ENCODE measurements at places on chromosomes 6 and 20.

DNA sequence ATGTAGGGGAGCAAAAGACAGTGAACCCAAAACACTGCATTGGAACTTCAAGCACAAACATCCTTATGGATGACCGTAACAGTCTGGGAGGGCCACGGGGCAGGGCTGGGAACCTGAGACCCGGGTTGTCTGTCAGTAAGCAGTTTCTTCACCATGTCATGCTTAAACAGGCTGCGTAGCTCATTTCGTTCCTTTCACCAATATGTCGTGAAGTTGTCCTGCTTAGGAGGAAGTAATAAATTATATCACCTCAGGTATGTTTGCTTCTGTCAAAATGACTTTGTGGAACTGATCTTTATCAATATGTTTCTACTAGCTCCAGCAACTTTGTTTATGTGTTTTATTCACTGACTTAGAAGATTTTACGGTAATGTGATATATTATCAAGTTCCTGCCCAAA lies 12.4 kb upstream of the MAK start:
- no peak for DNase-seq

DNA sequence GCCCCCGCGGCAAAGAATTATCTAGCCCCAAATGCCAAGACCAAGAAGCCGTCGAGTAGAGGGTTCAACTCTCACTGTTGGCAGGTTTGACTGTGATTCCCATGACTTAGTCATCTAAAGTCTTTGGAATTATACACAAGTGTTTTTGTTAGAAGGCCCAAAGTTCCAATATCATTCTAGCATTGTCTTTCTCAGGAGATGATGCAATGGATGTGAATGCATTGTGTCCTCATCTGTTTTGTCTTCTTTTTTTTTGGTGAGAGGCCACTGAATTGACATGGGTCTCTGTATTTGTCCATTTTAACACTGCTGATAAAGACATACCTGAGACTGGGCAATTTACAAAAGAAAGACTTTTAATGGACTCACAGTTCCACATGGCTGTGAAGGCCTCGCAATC lies 290.5 kb upstream of the ZFP64 start:
- DNase-seq, result no peak

- DNase-seq, result no peak
Observed at GRCh38 chr6:150134280-150134920, 8.4 kb upstream of the PPP1R14C start.

DNA sequence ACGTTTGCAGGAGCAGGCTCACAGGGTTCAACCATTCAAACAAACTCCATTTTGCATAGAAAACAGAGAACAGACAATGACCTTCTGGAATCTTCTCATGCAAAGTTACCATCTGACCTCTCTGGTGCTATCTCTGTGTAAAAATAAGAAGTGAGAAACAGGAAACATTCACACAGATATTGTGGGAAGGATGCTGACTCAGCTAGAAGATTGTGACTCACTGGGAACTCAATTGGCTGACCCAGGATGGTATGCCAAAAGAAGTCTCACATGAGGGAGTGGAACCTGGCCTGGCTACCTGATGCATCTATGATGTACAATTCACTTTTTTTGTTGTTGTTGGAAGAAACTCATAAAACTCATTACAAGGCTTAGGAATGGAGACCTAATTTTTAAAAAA lies 61.1 kb upstream of the TBX18 start:
- DNase-seq, result no peak

DNA sequence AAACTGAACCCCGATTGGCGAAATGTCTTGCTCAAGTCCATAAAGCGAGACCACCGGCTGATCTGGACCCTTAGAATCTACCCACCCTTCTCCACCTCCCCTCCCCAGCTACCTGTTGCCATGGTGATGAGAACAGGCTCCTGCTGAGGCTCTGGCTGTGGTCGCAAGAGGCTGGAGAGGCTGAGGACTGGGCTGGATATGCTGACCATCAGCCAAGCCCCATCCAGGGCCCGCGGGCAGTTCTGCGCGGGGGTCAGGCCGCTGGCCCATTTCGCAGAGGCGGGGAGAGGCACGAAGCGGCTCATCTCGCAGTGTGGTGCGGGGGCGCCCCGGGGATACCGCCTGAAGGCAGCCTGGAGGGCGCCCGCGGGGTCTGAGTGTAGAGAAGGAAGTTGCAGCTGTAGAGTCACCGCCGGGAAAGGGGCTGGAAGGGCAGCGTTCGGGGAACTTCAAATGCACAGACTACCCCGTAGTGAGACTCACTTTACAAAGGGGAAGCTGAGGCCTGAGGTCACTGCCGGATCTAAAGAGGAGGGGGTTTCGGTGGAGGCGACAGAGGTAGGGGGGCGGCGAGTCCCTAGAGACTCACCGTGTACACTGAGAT lies 671 bp downstream of the TAPBP start:
- DNase-seq, result peak; percentile 45

- DNase-seq, result no peak
Observed at GRCh38 chr6:126530775-126531174, 190.9 kb downstream of the CENPW start.

GRCh38 chr6:156406099-156406498 lies 371.1 kb upstream of the ARID1B start:
- no peak for DNase-seq

GRCh38 chr6:43243664-43244321 lies 512 bp downstream of the TTBK1 start:
- DNase-seq, result no peak

DNA sequence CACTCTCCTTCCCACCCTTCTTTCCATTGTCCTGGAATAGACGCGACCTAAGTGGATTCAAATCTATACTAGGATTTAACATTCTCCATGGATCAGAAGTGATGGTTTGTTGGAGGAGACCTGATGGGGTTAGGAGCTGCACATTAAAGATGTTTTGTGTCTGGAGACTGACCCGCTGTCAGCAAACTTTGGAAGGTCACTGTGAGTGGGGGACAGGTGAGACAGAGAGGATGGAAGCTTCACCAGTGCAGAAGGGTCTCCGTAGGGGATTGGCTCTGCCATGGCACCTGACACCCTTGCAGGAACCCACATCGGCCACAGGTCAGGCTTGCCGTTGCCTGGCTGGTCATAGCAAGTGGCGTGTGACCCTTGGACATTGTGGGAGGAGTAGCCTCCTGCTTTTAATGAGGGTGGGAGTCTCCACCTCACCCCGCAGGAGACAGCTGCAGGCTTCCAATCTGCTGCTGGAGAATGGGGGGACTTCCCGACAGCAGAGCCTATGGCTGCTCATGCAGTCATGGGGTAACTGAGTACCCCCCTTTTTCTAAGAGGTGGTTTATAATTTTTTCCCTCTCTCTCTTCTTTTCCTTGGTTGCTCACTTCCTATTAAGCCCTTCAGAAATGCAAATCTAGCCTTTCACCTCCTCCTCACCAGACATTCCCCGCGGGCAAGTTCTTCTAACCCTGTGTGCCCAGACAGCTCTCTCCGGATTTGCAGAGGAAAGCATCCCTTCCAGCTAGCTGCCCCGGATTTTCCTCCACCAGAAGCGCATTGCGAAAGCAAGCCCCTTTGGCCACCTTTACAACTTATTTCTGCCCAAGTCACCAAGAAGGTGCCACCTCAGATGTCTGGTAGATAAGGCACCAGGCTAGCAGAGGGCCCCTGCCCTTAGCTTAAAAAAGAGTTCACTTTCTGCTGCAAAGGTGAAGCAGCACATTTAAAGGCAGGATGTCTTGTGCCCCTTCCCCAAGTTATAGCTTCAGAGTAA lies 53.5 kb downstream of the DACT2 start:
- DNase-seq, result no peak

GRCh38 chr6:170036916-170037315 lies 254.0 kb downstream of the DLL1 start:
- no peak for DNase-seq

GRCh38 chr6:26426691-26427450 lies 13.4 kb upstream of the BTN3A3 start:
- no peak for DNase-seq

GRCh38 chr20:48066851-48067250 lies 281.6 kb upstream of the SULF2 start:
- no peak for DNase-seq

- DNase-seq, result no peak
Observed at GRCh38 chr6:33878562-33878961, 74.8 kb upstream of the MLN start.

- DNase-seq, result no peak
Observed at GRCh38 chr20:1973601-1974440, 20.0 kb downstream of the PDYN start.

GRCh38 chr6:85425997-85426396 lies 23.9 kb upstream of the NT5E start:
- no peak for DNase-seq

DNA sequence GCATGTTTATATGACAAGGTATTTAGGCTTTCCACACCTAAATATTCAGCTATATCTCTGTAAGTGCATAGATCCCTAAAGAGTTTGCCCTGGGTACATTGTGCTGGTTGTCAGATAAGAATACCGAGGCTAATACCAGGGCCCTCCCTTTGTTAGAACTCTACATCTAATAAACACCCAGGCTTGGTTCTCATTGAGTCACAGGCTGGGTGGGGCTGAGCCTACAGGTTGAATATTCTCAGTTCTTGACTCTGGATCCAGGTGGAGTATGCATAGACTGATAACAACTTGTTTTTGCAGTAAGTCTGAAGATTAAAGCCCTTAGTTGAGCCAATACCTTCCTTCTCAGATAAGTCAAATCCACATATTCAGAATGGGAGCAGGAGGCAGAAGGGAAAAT lies 312.2 kb upstream of the FLRT3 start:
- no peak for DNase-seq

DNA sequence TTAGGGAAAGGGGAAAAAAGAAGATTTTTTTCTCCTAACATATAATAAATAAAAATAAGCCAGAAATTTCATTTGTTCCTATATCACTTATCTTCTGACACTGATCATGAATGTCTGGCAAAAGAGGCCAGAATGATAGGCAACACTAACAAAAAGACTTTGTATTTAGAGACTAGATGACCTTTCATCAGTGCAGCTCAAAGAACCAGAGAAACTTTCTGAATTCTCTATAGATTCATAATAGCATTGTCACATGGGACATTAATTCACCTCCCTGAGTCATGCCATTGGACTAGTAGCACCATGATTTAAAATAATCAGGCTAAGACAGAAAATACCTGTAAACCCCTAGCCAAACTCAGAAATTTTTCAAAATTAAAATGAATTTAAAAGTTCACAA lies 95.4 kb upstream of the CCDC28A start:
- no peak for DNase-seq

DNA sequence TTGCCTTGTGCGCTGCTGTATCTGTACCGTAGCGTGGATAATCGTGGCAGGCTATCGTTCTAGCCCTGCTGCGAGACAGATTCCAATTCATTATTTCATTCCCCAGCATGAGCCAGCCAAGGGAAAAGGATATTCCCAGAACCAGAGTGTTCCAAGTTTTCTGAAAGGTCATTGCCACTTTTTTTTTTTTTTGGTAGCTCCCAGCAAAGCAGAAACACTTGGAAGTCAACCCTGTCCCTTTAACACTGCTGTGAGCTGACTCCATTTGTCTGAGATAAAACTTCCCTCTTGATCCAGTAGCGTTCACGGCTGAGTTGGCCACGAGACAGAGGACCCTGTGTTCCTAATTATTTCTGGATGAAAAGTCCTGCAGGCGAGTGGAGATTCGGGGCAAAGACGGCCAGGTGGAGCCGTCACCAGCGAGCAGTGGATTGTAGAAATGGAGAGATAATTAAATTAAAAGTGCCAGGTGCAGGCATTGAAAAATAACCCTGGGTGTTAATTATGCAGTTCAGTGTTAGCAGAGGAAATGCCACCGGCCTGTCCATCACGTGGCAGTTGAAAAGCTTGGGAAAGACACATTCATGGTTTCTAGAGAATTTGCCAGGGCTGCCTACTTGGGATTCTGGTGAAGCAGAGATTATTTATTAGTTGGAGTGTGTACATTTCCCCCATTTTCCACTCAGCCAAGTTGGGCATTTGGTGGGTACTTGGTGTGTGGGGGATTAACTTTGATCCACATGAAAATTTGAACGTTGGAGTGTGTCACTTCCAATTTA lies 164.2 kb downstream of the SLC24A3 start:
- no peak for DNase-seq

GRCh38 chr20:33506576-33506975 lies 16.7 kb downstream of the CBFA2T2 start:
- DNase-seq, result no peak

DNA sequence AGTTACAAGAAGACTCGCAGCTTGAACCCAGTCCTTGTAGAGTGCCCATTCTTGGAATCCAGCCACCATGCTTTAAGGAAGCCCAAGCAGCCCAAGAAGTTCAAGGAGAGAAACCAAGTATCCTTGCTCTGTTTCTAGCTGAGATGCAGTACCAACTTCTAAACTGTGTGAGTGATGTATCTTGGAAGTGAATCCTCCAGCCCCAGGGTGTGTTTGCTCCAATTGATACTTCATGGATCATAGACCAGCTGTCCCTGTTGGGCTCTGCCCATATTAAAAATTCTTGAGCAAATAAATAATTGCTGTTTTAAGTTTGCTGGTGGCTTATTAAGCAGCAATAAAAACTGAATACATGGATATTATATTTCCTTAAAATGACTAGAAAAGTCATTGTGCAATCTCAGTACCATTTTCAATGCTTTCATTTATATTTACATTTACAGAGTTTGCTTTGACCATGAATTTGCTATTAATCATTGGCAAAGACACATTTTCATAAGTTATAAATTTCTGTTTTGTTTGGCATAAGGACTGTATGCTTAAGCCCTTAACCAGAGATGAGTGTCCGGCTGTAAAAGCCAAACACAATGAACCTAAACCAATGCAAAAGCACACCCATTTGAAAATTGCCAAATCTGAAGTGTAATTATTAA lies 9.2 kb downstream of the SPTLC3 start:
- DNase-seq, result no peak

GRCh38 chr6:30767158-30767943 lies 23.0 kb upstream of the IER3 start:
- no peak for DNase-seq

DNA sequence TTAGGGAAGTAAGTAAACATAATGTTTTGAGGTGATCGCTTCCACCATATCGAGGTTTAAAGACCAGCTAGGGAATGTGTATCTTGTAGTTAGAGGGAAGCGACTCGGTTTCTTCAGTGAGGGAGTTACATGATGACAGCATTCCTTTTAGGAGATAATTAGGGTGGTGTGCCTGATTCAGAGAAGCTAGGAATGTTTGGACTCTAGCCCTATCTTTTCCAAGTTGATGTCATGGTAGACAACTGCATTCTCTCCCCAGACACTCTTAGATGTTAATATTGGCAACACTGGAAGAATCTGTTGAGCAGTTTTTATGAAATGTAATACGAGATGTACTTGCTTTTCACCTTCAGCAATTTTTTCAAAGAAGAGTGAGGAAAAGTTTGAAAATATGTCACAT lies 12.9 kb upstream of the HIVEP1 start:
- DNase-seq, result no peak

- DNase-seq, result no peak
Observed at GRCh38 chr6:165325609-165326008, 16.2 kb upstream of the C6orf118 start.

GRCh38 chr6:28090917-28091586 lies 10.7 kb downstream of the ZNF165 start:
- no peak for DNase-seq

GRCh38 chr20:63442100-63442493 lies 30.4 kb downstream of the KCNQ2 start:
- DNase-seq, result peak; percentile 77

GRCh38 chr6:43609402-43609801 lies 19.7 kb downstream of the GTPBP2 start:
- DNase-seq, result no peak

- no peak for DNase-seq
Observed at GRCh38 chr6:155782320-155782731, 326.7 kb upstream of the NOX3 start.

Measured in endothelial cell (in vitro differentiated cells).